ENCODE measurements at places on chromosomes 7 and 10. TPM values are rescaled to one million over a fixed set of nuclear protein-coding genes. Genes with fewer than 3 reads are reported as not detected.

DNA sequence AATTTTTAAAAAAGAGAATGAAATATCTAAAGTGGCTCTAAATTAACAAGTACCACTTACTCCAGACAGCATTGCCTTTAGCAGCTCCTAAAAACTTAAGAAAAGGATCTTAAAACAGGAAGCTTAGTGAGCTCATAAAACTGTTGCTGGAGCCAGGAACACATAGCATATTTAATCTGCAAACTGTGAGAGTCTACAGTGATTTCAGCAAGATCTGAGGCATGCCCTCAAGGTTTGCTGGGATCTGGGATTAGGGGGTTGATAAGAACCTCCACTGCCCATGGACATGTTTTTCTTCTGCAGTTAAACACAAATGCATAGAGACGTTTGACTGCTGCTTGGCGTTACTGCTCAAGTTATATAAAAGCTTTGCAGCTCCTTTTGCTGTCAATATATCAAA lies 3.8 kb downstream of the GLI3 start:
- DNase-seq = no peak

LHFPL3 gene
- not detected for polyA plus RNA-seq

DNA sequence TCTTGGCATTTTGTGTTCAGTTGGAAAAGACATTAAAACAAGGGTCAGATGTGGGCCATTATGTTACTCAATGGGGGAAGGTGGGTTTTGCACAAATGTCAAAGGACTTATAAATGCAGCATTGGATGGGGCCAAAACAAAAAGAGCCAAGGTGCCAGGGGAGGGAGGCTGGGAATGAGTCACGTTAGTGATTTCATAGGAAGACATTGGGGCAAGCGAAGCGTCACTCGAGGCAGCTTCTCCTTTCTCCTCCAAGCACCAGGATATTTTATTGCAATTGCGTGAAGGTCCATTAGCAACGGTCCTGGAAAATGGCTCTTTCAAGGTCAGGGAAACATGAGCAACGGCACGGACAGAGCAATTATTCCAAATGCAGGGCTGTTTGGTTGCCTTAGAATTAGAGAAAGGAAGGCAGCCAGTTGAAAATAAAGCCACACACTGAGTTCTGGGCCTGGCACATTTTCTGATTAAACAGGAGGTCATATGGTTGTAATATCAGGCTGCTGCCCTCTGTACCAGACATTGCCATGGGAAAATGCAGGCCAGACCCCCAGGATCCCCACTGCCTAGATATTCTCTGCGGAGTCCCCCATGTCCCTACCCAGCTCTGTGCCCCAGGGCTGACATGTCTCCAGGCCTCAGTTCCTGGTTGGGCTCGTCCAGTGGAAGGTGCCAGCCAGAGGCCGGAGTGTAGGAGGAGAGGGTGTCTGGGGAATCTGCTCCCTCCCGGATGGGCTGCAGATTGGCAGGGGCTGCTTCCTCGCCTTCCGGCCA lies 63.3 kb upstream of the NANOS1 start:
- peak; percentile 63 for DNase-seq

- no peak for DNase-seq
Observed at GRCh38 chr10:77973276-77973675, 46.7 kb upstream of the DLG5 start.

DNA sequence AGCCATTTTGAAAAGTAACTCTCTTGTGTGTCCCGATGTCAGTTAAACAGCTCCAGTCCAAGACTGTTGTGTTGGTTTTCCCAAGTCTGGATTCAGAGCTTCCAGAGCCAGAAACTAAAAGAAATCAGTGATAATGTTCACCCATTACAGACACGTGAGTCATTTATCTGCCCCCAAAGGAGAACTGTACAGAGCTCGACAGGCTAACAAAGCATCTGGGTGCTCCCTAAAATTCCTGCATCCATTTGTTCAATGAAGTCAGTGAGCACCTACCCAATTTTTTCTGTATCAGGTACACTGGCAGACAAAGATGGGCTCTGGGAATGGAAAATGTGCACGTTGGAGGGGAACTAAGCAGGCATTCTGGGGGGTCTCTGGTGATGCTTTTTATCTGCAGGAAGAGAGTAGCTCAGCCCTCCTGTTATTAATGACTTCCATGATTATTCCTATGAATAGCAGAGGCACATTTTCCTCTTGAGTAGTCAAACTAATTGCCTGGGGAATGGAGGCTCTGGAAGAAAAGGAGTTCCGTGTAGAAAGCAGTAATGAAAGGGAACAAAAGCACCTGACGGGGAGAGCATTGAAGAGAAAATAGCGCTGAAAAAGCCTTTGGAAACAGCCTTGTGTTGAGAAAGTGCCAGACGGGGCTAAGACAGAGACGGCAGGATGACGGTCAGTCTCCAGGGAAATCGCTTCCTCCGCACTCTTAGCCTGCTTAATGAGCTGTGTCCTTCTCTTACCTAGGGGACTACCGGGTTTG lies 75.3 kb downstream of the GAD2 start:
- DNase-seq = no peak
